ENCODE measurements at places on chromosomes 2 and 18.

DNA sequence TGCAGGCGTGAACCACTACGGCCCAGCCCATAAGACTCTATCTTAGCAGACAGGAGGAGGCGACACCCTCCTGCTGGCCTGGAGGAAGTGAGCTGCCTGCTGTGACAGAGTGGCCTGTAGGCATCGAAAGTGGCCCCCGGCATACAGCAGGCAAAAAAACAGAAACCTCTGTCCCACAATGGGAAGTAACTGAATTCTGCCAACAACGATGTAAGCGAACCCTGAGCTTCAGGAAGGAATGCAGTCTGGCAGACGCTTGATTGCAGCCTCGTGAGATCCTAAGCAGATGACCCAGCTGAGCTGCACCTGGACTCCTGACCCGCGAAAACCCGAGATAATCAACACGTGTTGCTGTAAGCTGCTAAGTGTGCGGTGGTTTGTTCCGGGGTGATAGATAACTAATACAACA is 13.6 kb downstream of the MRO start:
- DNase-seq, result no peak

DNA sequence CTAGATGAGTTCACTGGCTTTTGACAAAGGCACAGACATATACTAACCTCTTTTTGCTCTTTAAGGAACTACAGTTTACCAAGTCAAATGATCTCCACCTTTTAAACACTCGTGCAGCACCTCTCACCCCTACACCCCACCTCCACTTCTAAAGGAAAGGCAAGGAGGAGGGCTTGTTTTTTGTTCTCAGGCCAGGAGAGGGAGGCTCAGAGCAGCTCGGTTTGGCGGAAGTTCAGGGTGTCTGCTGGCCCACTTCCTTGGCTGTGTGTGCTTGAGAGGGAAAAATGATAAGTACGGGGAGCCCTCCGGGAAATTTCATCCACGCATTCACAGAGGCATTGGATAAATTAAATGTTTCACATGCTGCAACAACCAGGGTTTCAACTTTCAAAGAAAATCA is 667.9 kb downstream of the BCL11A start:
- DNase-seq, result no peak

GRCh38 chr2:113966832-113967231 is 76.9 kb downstream of the ACTR3 start:
- no peak for DNase-seq

GRCh38 chr2:85888684-85889626 is at the start of gene ST3GAL5:
Gene ST3GAL5, minus strand, starts transcription at chr2:85888990. Its CDS starts 85 bp downstream, at chr2:85888905.
- peak; percentile 94 for DNase-seq

DNA sequence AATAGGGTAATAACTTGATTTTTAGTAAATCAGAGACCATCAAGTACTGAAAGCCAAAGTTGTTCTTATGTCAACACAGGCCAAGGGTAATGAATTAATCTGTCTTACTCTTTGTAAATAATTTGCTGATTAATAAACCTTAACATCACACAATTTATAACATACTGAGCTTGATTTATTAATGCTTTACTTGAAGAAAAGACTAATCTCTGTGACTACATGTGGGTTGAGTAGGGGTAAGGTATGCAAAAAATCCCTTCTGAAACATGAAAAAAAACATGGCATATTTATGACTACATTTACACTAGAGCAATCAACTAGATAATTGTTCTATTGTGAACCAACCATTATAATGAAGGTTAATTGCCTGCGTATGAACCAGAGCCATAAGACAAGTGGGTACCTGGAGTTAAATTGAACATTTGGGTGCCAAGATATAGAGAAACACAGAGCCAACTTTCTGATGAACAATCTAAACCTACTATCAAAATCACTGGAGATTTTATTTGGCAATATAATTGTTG is 67.7 kb upstream of the GRB14 start:
- no peak for DNase-seq

GRCh38 chr2:161676902-161677496 is 52.8 kb downstream of the SLC4A10 start:
- no peak for DNase-seq

DNA sequence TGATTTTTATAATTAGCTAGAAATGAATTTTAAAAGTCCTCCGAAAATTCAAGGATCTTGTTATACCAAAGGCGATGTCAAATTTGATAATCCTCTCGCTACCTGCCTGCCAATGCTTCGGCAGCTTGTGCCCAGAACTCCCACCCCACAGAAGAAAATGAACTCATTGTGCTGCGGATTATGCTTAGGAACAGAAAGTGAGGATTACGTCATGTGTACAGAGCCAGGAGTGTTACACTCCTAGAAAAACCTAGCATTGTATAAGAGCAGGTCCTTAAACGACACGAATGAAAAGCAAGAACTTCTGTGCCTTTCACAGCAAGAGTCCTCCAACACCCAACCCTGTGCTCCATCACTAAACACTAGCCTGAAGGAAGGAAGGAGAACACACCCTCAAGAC is 168.3 kb downstream of the RNF152 start:
- no peak for DNase-seq

- peak; percentile 47 for DNase-seq
Measured at GRCh38 chr2:17879137-17879912, 858 bp downstream of the KCNS3 start.

DNA sequence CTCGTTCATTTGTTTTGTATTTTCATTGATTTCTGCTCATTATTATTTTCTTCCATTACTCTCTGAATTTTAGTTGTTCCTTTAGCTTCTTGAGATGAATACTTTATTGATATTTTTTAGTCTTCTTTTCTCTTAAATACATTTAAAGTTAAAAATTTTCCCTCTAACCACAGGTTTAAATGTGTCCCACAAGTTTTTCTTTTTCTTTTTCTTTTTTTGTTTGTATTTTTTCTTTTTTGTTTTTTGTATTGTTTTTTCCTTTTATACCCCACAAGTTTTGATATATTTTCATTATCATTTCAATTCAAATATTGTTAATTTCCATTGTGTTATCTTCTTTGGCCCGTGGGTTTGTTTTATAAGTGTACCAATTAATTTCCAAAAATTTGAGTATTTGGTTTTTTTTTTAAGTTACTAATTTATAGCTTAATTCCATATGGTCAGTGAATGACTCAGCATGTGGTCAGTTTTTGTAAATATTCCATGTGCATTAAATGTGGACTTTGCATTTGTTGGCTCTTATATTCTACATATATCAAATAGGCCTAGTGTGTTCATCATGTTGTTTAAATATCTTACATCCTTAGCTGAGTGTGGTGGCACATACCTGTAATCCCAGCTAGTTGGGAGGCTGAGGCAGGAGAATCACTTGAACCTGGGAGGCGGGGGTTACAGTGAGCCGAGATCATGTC is 16.2 kb downstream of the CENPO start:
- DNase-seq, result no peak

DNA sequence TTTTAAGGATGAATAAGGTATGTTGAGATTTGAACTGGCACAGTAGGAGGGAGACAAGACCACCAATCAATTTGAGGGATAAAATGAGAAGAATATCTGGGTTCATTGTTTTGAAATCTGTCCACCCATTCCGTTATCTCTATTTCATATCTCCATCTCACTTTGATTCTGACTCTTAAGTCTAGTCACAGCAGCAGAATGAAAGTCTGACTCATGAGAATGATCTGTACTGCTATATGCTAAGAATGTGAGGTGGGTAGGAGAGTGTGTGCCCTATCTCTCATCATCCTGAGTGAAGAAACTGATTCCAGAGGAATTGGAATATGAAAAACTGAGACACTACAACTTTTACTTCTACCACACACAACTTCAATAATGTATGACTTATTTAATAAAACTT is 1994.5 kb upstream of the PIK3C3 start:
- DNase-seq, result no peak

- no peak for DNase-seq
Measured at GRCh38 chr2:119377294-119377992, 10.7 kb downstream of the DBI start.

DNA sequence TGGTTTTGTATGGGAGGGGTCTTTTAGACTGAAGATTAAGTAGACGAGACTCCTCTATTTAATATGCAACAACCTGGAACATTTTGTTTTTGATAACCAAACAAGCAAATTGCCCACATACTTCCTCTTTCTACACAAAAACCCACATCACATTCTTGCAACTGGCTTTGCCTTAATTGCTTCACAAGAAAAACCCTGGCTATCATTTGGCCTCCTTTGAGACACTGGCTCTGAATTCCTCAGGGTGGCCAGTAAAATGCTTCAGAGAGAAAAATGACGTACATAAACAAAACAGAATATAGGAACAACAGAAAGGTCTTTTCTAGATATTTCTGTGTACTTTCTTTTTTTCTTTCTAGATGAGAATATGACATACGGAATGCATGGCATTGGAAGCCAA is 103.0 kb downstream of the TRIB2 start:
- no peak for DNase-seq

- no peak for DNase-seq
Measured at GRCh38 chr18:28065031-28065792, 111.7 kb downstream of the CDH2 start.

GRCh38 chr2:47056374-47056773 is 98.7 kb downstream of the STPG4 start:
- DNase-seq, result no peak

DNA sequence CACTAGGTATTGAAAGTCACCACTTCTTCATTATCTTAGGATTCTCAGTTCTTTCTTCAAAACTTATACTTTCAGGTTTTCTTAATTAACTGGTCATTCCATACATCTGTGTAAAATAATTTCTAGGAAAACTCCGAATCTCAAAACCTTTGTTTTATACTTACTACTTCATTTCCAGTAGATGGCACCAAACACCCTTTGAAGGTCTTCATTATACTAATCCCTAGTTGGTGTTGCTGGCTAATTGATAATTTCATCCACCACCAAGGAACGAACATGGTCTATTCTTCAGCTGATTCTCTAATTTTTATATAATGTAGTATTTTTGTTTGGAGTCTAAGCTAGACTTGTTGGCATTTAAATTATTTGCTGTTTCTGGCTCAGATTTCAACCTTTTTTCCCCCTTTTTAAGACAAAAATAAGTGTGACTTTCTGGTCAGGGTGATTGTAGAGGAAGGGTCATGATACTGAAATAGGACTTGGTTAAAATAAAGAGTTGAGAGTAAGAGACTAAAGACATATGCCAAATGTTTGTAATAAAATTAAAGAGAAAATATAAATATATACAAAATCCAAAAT is 2.8 kb upstream of the MXD1 start:
- no peak for DNase-seq

- DNase-seq, result peak; percentile 17
Measured at GRCh38 chr2:100563407-100564247, 834 bp downstream of the PDCL3 start.

DNA sequence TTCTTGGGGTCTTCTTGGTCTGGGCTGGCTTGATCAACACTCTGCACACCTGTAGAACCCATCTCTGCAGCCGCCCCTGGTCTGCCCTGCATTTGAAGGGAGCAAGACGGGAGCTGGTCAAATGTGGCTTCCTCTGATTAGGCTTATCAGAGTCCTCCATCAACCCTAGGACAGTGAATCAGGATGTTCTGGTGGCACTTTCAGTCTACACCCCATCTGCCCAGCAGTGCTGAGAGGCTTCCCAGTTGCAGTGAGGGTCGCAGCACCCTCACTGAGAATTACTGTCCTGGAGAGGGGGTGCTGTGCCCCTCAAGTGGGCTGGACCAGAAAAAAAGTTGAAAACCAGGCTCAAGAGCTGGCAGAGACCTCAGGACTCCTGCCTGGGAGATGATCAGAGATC is 152.9 kb downstream of the DYSF start:
- DNase-seq, result no peak

GRCh38 chr18:3086871-3087270 is 73.9 kb upstream of the LPIN2 start:
- no peak for DNase-seq

GRCh38 chr2:102735416-102736109 is 26.3 kb upstream of the TMEM182 start:
- no peak for DNase-seq

GRCh38 chr2:216391401-216391800 is 19.1 kb upstream of the MARCHF4 start:
- DNase-seq, result no peak

GRCh38 chr2:226631671-226632070 is 167.9 kb downstream of the IRS1 start:
- no peak for DNase-seq

DNA sequence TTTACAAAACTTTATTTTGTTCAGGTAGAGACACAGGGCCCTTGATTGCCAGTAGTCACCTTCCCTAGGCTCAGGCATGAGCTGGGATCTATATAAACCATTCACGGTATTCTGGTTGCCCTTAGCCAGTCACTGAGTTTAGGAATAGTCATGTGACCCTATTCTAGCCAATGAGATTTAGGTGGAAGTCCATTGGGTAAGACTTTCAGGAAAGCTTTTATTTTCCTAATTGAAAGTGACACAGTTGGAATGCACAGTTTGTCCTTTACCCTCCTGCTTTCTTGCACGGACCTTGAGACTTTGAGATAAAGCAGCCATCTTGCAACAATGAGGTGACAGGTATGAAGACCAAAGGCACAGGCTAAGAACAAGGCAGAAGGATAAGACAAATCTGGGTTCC is 21.5 kb downstream of the SLC4A5 start:
- no peak for DNase-seq

GRCh38 chr2:66691031-66691965 is 256.4 kb downstream of the MEIS1 start:
- no peak for DNase-seq

DNA sequence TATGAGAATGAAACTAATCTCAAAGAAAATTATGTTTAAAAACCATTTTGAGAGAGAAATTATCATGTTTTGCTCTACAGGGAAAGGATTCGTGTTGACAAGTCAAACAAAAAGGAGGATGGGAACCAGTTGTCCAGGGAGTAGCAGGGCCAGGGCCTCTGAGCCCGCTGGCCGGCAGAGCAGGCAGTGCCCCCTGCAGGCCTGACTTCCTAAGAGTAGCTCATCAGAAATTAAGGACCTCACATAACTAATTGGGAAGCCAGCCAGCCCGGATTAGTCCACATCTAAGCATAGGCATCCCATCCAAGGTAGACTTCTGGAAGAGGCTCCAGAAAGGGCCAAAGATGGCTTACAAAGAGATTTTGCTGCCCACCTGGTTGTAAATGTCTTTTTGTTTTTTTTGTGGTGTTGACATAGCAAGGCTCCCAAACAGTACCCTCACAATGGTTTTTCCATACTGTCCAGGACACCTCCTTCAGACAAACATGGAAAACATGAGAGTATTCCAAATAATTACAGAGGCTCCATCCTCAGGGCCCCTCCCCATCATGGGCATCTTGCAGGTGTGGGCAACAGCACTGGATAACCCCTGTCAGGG is 241.2 kb upstream of the TANK start:
- peak; percentile 33 for DNase-seq

- DNase-seq, result no peak
Measured at GRCh38 chr2:151083856-151084795, 177.5 kb downstream of the RBM43 start.

DNA sequence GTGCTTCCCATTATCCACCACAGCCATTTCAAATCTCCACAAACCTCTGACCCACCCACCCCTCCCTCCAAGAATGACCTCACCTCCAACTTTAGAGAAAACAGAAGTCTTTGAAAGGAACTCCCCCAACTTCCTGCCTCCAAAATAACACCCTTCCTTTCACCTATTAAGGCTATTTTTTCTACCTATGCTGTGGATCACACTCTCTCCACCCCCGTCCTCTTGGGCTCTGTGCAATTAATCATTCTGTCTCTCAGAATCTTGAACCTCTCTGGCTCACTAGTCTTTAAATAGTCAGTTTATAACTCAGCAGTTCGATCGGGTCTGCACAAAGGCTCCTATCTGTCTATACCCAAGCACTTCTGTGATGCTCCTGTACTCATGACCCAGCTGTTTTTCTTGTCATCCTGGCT is 37.3 kb upstream of the XPO1 start:
- peak; percentile 56 for DNase-seq

GRCh38 chr2:149119368-149119767 is 80.9 kb downstream of the LYPD6B start:
- DNase-seq, result no peak

GRCh38 chr2:52193804-52194203 is 1161.9 kb upstream of the NRXN1 start:
- no peak for DNase-seq

Data from GM10248 (cell line).